ENCODE measurements at places on chromosomes 4 and X.

GRCh38 chr4:165094873-165095272 lies 17.8 kb downstream of the TMEM192 start:
- DNase-seq = no peak

DNA sequence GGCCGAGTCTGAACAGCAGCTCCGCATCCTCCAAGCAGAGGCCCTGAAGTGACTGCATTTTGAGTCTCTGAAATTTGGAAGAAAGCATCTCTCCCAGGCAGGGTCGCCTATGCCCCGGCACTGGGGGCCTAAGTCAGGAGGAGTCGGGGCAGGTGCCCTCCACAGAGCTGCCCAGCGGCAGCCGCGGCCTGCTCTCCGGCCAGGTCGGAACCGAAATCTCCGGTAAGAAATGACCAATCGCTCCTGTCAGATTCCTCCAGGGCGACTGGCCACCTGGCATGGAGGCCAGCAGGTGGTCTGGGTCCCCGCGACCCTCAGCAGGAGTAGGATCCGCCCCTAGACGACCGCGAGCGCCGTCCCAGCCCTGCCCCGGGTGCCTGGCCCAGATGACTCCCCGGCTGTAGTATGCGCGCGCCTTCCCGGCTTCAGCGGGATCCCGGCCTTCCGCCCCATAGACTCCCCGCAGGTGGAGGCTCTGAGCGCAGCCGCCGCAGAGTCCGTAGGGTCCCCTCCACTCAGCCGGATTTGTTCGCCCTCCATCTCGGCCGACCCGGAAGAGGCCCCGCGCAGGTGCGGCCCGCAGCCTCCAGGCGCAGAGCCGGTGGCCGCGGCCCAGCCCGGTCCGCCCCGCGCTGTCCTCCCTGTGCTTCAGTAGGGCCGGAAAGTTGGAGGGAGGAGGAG lies 1.5 kb downstream of the NKX1-1 start:
- DNase-seq = no peak

- no peak for DNase-seq
These were observed 12.3 kb upstream of the IL9R start for GRCh38 chrX:155985208-155985607.

- no peak for DNase-seq
These were observed 496.9 kb upstream of the DIPK2B start for GRCh38 chrX:45697591-45697990.

- DNase-seq = no peak
These were observed 31.0 kb downstream of the ALPK1 start for GRCh38 chr4:112327965-112328733.

DNA sequence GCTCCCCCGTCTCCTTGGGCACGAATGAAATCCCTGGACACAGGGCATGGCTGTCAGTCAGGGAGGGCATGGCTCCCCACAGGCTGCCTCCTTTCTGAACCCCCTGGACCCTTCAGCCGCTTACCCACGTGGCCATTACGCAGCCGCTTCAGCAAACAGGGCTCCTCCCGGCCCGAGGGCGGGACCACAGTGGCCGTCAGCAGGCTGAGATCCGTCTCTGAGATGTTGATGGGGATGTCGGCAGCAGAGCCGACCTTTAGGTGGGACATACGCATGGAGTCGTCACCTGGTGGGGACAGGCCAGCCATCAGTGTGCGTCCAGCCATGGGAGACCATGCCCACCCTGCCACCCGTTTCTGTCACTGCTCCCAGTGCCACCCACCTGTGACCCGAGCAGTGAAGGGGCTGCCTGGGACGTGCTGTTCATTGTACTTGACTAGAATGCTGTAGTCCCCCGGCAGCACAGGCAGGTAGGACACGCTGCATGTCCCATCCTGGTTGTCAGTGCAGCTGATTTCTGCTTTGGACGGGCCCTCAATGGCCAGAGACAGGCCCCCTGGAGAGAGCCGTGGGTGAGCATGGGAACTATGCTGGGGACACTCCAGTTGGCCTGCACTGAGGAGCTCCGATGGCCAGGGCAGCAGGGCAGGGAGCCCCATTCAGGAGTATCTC lies 21.1 kb downstream of the FLNA start:
- no peak for DNase-seq

- no peak for DNase-seq
These were observed 129.4 kb downstream of the RASL11B start for GRCh38 chr4:52991472-52991871.

DNA sequence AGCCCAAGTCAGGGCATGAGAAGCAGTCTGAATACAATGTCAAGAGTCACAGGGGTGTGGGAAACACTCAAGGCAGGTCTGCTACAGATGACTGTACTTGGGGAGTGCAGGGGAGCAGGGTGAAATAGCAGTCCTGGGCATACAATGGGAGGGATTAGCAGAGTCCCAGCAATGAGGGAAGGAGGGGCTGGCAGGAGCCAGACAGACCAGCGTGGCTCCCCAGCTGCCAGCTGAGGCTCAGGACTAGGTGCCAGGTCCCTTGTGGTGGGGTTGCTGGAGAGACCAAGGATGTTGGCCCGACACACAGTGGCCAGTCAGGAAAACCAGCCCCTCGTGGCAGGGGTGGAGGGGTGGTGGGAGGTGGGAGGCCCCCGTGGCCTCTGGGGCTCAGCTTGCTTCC lies 86.6 kb downstream of the RTL5 start:
- DNase-seq = no peak

DNA sequence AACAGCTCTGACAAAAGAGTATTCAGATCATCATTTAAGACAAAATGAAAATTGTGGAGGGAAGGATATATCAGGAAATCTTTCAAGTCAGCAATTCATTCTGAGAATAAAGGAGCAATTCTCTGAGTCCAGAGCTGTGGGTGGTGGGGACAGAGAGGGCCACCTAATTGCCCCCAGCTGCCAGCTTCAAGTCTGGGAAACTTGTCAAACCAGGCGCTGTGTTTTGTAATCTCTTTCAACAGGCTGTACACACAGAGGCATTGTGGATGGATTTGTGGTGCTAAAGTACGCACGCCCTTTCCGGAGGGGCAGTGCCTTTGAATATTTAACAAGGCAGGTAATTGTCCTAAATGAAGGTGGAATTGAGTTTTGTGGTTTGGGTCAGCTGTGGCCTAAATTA lies 591.1 kb upstream of the BOD1L1 start:
- DNase-seq = no peak

GRCh38 chr4:45629717-45630116 lies 494.1 kb downstream of the GABRG1 start:
- DNase-seq = no peak

- DNase-seq = no peak
These were observed 22.2 kb downstream of the CYBB start for GRCh38 chrX:37802028-37802427.

- no peak for DNase-seq
These were observed 3.7 kb downstream of the MYOZ2 start for GRCh38 chr4:119139311-119139710.

GRCh38 chrX:132413459-132413858 lies 75.4 kb downstream of the MBNL3 start:
- no peak for DNase-seq

DNA sequence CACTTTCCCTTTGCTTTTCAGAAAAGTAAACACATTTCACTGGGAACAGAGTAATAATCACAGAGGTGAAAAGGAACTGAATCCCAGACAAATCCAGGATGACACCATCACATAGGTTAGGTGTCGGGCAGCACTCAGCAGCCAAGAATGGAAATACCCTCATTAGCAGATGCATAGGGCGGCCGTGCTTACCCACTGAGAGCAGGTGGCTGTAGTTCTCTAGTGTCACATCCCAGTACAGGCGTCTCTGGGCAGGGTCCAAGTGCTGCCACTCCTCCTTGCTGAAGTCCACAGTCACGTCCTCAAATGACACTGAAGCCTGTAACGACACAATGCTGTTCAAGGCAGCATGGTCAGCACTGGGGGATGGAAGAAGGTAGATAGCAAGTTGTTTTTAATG lies 26.9 kb downstream of the ZNF41 start:
- DNase-seq = no peak

DNA sequence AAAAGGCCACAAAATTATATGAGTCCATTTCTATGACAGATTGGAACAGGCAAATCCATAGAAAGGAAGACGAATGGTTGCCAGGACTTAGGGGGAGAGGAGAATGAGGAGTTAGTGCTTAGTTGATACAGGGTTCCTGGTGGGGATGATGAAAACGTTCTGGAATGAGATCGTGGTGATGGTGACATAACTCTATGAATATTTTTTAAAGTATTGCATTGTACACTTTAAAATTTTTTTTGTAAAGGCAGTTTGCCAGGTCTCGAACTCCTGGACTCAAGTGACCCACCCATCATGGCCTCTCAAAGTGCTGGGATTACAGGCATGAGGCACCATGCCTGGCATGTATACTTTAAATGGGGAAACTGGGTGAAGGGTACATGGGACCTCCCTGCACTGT lies 9.9 kb upstream of the CCNQ start:
- no peak for DNase-seq

DNA sequence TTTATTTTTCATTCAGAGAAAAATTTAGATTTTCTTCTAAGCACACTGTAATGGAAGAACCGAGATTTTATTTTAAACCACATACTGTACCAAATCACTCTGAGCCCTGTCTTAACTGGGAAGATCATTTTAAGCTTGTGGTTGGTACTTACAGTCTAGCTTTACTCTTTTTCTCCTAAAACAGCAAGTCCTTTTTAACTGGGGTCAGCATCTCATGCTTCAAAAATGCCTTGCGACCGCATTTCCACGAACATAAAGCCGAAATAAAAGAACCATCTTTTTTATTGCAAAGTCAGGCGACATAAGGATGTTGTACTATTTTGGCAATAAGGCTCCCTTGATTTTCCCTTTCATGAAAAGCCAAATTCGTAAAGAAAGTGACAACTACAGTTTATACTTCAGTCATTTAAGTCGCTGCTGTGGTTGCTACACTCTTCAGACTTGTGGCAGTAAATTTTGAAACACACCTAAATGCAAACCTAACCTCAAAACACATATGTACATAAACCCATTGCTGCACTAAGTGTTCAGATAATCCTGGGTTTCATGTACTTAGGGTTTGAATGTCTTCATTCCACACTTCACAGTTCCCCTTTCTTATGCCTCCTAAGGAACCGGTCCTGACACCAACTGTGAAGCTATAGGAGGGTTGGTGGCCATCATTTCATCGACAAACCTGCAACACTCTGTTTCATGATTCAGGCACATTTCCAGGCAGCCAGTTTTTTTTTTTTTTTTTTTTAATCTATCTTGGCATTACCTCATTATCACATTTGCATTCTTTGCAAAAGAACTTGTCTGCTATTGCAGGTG lies 3.0 kb downstream of the STOX2 start:
- no peak for DNase-seq

DNA sequence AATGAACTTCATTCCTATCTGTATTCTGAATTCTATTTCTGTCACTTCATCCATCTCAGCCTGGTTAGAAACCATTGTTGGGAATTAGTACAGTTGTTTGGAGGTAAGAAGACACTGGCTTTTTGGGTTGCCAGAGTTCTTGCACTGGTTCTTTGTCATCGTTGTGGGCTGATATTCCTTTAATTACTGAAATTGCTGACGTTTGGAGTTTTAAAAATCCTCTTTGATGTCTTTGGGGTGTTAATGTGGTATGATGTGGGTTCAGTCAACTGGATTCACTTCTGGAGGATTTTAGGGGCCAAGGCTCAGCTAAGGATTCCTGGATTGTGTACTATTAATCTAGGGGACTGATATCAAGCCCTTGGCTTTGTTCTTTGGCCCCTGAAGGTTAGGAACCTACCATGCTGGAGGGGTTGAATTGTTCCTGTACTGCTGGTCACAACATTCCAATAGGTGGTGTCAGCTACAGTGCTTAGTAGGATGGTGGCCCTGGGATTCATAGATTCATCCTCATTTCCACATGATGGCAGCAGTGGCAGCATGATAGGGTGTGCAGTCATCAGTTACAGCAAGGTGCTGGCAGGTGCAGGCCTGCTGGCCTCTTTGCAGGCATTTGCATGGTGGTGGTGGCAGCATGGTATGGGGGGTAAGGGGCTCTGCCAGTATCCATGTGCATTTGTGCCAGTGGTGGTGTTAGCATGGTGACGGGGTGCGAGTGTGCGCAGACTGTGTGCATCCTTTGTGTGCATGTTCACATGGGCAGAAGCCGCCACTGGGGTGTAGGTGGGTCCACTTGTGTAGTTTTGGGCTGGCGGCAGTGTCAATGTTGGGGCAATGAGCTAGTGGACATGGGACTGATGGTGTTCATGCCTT lies 301.3 kb downstream of the TEX13C start:
- no peak for DNase-seq

DNA sequence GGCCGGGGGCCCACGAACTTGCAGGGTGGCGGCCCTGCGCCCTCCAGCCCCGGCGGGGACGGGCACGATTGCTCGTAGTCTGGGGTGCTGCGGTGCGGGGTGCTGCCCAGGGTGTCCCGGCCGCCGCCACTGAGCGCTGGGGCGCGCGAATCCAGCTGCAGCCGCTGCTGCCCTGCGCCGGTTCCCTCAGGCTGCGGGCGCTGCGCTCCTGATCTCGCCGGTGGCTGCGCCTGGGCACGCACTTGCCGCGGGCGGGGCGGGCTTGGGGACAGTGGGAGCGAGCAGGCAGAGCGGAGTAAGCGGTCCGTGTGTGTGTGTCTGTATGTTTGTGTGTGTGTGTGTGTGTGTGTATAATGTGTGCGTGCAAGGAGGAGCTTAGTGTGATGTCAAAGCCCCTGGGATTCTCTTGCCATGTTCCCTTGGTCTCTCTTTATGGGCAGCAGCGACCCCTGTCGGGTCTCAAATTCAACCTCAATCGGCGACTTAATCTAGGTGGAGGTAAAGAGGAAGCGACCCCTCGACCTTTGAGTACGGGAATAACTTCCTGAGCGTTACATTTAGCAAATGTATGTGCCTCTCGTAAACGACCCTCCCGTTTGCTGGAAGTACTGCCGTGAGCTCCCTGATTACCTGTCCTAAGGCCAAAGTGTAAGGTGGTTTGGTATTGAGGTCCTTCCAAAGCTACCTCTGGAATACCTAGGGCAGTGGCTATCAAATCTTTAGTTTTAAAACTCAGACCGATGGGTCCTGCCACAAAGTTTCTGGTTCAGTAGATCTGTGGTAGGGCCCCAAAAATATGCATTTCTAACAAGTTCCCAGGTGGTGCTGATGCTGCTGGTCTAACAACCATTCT lies at the start of gene RNF150:
Gene RNF150 (minus strand): TSS at position 324 of the 853 bp plus-strand sequence.
- DNase-seq = no peak

- no peak for DNase-seq
These were observed 12.4 kb downstream of the SH3KBP1 start for GRCh38 chrX:19875050-19875431.

DNA sequence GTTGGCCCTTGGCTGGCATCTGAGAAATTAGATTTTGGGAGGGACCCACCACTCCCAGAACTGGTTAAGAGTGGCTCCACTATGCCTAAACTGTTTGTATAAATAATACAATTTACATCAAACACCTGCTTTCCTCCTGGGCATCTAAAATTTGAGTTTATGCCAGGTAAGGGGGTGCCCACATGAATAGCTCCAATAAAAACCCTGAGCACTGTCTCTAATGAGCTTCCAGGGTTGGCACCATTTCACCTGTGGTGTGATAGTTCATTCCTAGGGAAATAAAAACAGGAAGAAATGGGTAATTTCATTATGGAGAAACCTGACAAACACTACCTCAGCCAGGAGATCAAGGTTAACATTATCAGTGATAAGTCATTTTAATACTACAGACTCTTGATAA lies 119.7 kb downstream of the FRYL start:
- no peak for DNase-seq

GRCh38 chr4:1294891-1295290 lies 5.2 kb downstream of the MAEA start:
- DNase-seq = no peak
